ENCODE measurements at places on chromosomes 4 and X. TPM values are rescaled to one million over a fixed set of nuclear protein-coding genes. Genes with fewer than 3 reads are reported as not detected.
A peak's percentile ranks its signal among the peaks of the same experiment; 100 is the strongest.

- no peaks in the 10 kb centered on the region for H3K4me1 ChIP-seq
- no peak overlapping the region for H3K4me3 ChIP-seq
- no peaks in the 10 kb centered on the region for H3K27me3 ChIP-seq
- no peaks in the 10 kb centered on the region for H3K36me3 ChIP-seq
- DNase-seq = no peak
These were observed 313.9 kb downstream of the MID1IP1 start for GRCh38 chrX:39115166-39115565.

- H3K27me3 ChIP-seq = no peaks in the 10 kb centered on the region
- H3K4me1 ChIP-seq = no peaks in the 10 kb centered on the region
- no peak overlapping the region for H3K4me3 ChIP-seq
These were observed 7.9 kb upstream of the AMBN start for GRCh38 chr4:70583952-70584834.

KIF4A gene
- total RNA-seq = 41.8 TPM

DNA sequence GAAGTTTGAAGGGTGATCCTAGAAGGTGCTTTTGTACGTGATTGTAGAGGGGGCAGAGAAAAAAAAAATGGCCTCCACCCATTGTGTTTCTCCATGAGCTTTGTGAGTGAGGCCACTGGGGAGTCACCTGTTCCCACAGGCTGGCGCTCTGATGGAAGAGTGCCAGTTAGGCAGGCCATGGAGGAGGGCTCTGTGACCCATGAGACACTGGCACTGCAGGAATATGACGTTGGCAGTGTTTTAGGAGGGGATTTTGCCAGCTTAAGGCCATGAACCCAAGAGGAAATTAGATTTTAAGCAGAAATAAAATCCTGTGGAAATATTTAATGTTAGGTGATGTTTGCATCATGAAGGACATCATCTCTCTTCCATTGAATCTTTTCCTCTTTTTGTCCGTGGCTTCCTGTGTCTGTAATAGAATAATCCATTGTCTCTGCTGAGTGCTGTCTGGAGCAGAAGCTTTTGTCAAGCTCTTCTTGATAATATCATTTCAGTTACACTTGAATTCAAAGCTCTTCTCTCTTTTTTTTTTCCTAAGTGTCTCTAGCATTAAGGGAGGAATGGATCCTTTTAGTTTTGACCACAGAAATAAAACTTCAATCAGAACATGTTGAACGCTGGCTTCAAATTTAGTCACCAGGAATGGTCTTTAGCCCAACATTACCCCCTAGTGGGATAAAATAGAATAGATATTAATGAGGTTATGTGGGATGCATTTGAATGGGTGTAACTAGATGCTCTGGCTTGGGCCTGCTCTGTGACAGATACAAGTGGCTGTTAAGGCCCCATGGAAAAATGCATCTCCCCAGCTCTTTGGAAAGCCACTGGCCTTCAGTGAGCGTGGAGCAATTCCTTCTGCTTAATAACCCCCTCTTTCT lies 41.0 kb upstream of the UCP1 start:
- H3K27me3 ChIP-seq = no peaks in the 10 kb centered on the region
- H3K27ac ChIP-seq = no peak overlapping the region
- H3K4me1 ChIP-seq = no peaks in the 10 kb centered on the region
- H3K36me3 ChIP-seq = no peaks in the 10 kb centered on the region

DNA sequence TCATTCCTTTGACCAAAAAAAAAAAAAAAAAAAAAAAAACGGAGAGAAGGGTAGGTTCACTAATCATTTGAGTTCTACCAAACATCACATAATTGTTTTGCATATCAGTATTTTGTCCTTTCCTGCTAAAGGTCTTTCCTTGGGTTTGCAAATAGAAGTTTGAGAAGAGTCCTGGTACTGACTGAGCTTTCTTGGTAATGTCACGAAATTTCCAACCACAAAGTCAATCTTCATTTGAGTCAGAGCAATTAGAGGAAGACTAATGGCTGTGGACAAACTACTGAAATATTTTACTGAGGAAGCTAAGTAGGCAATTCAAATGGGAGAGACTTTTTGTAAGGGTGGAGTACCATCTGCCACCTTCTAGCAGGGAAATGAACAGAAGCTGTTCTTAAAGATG lies 21.7 kb upstream of the CD40LG start:
- H3K27ac ChIP-seq = no peak overlapping the region
- H3K4me3 ChIP-seq = no peak overlapping the region
- H3K36me3 ChIP-seq = no peaks in the 10 kb centered on the region
- H3K27me3 ChIP-seq = no peaks in the 10 kb centered on the region
- DNase-seq = no peak

DNAAF6 gene
- total RNA-seq = not detected

DNA sequence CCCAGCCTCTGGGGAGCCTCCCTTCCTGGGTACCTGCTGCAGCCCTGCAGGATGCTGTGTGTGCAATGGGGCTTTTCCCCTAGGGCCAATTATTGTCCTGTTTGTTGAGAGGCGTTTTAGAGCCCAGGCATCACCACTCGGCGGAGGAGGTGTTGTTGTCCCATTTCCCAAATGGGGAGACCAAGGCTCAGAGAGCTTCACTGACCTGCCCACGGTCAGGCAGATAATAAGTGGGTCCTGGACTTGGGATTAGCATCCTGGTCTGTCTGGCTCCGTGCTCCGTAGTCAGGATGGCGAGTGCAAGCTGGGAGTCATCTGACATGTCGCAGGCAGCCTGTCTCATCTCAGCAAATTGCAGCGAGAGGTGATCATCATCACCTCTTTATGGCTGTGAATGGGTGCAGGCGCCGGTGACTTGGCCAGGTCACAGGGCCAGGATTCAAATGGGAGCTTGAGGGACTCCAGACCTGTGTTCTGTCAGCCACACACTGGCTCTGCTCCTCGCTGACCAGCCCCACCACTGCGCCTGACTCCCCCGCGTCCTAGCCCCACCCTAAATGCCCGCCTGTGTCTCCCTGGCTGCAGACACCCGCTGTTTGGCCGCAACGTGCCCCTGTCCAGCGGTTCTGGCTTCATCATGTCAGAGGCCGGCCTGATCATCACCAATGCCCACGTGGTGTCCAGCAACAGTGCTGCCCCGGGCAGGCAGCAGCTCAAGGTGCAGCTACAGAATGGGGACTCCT lies 16.6 kb downstream of the HTRA3 start:
- H3K36me3 ChIP-seq = no peaks in the 10 kb centered on the region
- H3K4me1 ChIP-seq = no peaks in the 10 kb centered on the region
- no peaks in the 10 kb centered on the region for H3K27me3 ChIP-seq

TIGD4 gene
- 2.0 TPM for total RNA-seq

DNA sequence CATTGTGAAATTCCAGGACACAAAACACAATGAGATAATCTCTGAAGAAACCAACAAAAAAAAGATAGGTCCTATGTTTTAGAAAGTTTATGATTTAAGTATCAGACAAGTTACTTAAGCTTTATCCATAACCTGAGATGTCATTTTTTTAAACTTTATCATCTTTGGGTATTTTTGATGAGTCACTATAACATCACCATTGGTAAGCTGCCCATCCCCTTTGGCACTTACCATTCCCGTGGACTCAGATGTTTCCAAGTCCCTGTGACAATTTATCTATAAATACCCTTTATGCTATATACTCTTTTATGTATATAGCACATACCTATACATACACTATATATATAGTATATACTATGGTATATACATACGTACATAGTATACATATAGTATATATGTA lies 198.9 kb upstream of the GEMIN8 start:
- H3K4me1 ChIP-seq = no peaks in the 10 kb centered on the region
- no peaks in the 10 kb centered on the region for H3K27me3 ChIP-seq
- no peak overlapping the region for H3K4me3 ChIP-seq
- H3K36me3 ChIP-seq = no peaks in the 10 kb centered on the region
- H3K27ac ChIP-seq = no peak overlapping the region

UCP1 gene
- total RNA-seq = not detected

- DNase-seq = no peak
- H3K4me1 ChIP-seq = no peaks in the 10 kb centered on the region
- H3K27ac ChIP-seq = no peak overlapping the region
These were observed 20.3 kb downstream of the EVC start for GRCh38 chr4:5730993-5731990.

RLIM gene
- total RNA-seq = 34.4 TPM

DNA sequence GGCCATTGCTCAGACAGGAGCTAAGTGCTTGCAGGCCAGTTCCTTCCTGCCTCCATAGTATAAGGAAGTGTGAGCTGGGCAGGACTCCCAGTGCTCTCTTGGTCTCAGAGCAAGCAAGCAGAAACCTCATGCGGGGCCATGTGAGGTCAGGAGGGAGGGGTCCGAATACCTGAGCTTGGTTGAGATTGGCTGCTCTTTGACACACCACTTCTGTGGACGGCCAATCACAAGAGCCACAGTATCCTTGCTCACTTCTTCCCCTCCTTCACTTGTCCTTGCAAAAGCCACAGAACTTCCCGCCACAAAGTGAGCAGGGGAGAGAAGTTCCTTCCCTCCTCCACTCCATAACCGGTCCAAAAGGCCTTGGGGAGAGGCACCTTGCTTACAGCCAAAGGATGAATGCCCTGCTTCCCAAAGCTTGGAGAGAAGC lies 56.7 kb downstream of the PRPS1 start:
- H3K27me3 ChIP-seq = no peaks in the 10 kb centered on the region
- peak; percentile 78 for DNase-seq
- H3K27ac ChIP-seq = no peak overlapping the region
- H3K4me3 ChIP-seq = no peak overlapping the region
- no peaks in the 10 kb centered on the region for H3K4me1 ChIP-seq

GRCh38 chr4:168095776-168096406 lies 3.6 kb downstream of the ANXA10 start:
- H3K27ac ChIP-seq = no peak overlapping the region
- no peak overlapping the region for H3K4me3 ChIP-seq
- H3K36me3 ChIP-seq = no peaks in the 10 kb centered on the region

GRCh38 chr4:185958094-185958747 lies 110.7 kb upstream of the TLR3 start:
- no peak for DNase-seq
- H3K27ac ChIP-seq = no peak overlapping the region
- no peak overlapping the region for H3K4me3 ChIP-seq
- peaks cover 17% of the 10 kb centered on the region for H3K36me3 ChIP-seq

GRCh38 chrX:156002507-156002906 lies 5.0 kb downstream of the IL9R start:
- H3K36me3 ChIP-seq = peaks cover 6% of the 10 kb centered on the region
- H3K27me3 ChIP-seq = no peaks in the 10 kb centered on the region
- no peak for DNase-seq
- H3K27ac ChIP-seq = no peak overlapping the region
- H3K4me3 ChIP-seq = no peak overlapping the region
- no peaks in the 10 kb centered on the region for H3K4me1 ChIP-seq

- H3K27ac ChIP-seq = no peak overlapping the region
- no peak for DNase-seq
- no peaks in the 10 kb centered on the region for H3K4me1 ChIP-seq
- H3K4me3 ChIP-seq = no peak overlapping the region
- H3K36me3 ChIP-seq = peaks cover 31% of the 10 kb centered on the region
These were observed 76.6 kb downstream of the PTPN13 start for GRCh38 chr4:86670756-86671155.

GRCh38 chr4:2510351-2511259 lies 25.8 kb upstream of the FAM193A start:
- H3K4me3 ChIP-seq = no peak overlapping the region
- no peak for DNase-seq
- H3K4me1 ChIP-seq = no peaks in the 10 kb centered on the region
- H3K27ac ChIP-seq = no peak overlapping the region
- no peaks in the 10 kb centered on the region for H3K27me3 ChIP-seq
- peaks cover 76% of the 10 kb centered on the region for H3K36me3 ChIP-seq

GRCh38 chr4:15965325-15965724 lies 2.4 kb upstream of the FGFBP2 start:
- no peaks in the 10 kb centered on the region for H3K4me1 ChIP-seq
- H3K27ac ChIP-seq = no peak overlapping the region
- H3K4me3 ChIP-seq = no peak overlapping the region
- DNase-seq = no peak
- H3K36me3 ChIP-seq = peaks cover 27% of the 10 kb centered on the region
- no peaks in the 10 kb centered on the region for H3K27me3 ChIP-seq

ADGRG4 gene
- total RNA-seq = not detected

SPACA5 gene
- not detected for total RNA-seq

GRCh38 chr4:10456595-10457254 lies 501 bp downstream of the ZNF518B start:
- peaks cover 6% of the 10 kb centered on the region for H3K4me1 ChIP-seq
- peaks cover 22% of the 10 kb centered on the region for H3K36me3 ChIP-seq
- DNase-seq = peak; percentile 54

GRCh38 chrX:21151051-21151450 lies 223.2 kb upstream of the CNKSR2 start:
- H3K27ac ChIP-seq = no peak overlapping the region
- H3K27me3 ChIP-seq = no peaks in the 10 kb centered on the region
- no peaks in the 10 kb centered on the region for H3K4me1 ChIP-seq
- peaks cover under 1% of the 10 kb centered on the region for H3K36me3 ChIP-seq

GRCh38 chr4:157741642-157742041 lies 431.2 kb downstream of the GASK1B start:
- H3K36me3 ChIP-seq = no peaks in the 10 kb centered on the region
- H3K4me3 ChIP-seq = no peak overlapping the region
- no peak for DNase-seq
- no peaks in the 10 kb centered on the region for H3K27me3 ChIP-seq

- peak; percentile 75 for DNase-seq
- no peak within 1 kb of the TSS for H3K27ac ChIP-seq
- no peaks in the 10 kb centered on the region for H3K4me1 ChIP-seq
- no peaks in the 10 kb centered on the region for H3K27me3 ChIP-seq
- H3K4me3 ChIP-seq = peak within 1 kb of the TSS; percentile 79
These were observed at the start of gene ARMCX1 for GRCh38 chrX:101550362-101550750. TSS of gene ARMCX1 (plus strand) at chrX:101550547. CDS start at chrX:101552931, 2,384 bp downstream.
